HuH-7 (cell line): ENCODE measurements at places on chromosomes 12 and 14.

GRCh38 chr12:73180734-73181133 is 908.6 kb downstream of the TRHDE start:
- no peak for DNase-seq

GRCh38 chr12:9118158-9118557 is 2.4 kb upstream of the A2M start:
- DNase-seq = no peak

- DNase-seq = no peak
Measured at GRCh38 chr12:105223352-105223845, 12.6 kb downstream of the APPL2 start.

- peak; percentile 68 for DNase-seq
Measured at GRCh38 chr12:52307836-52308805, 13.1 kb downstream of the KRT83 start.

- no peak for DNase-seq
Measured at GRCh38 chr14:89435492-89435891, 18.5 kb upstream of the FOXN3 start.

DNA sequence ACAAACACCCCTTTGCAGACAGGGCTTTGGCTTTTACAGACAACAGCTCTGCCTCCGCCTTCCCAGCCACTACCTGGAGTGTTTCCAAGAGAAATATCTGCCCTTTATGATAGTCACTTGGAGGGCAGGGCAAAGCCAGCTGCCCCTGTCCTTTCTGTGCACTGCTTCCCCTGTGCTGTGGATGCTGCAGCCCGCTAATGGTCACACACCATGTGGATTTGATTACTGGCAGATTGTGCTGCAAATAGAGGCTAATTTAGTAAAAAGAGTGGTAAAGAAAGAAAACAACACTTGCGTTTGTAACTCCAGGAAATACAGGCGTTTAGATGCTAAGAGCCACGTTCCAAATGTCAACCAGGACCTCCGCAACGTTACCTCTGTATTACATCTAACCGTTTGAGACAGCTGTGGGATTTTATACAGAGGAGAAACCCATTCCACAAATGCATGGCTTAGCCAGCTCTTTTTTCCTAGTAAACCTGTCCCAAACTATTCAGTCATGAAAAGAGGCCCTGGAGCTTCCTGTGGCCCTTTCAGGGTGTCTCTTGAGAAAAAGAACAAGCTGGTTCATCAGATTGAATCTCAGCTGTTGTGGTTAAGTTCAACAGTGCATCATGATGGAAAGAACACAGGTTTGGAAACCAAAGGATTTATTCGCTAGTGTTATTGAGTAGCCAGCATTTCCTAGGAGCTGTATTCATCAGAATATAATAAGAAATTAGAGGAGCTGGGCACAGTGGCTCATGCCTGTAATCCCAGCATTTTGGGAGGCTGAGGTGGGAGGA is 30.1 kb upstream of the PWP1 start:
- no peak for DNase-seq
